AML-193 (cell line): ENCODE measurements at places on chromosomes 16 and 17.

DNA sequence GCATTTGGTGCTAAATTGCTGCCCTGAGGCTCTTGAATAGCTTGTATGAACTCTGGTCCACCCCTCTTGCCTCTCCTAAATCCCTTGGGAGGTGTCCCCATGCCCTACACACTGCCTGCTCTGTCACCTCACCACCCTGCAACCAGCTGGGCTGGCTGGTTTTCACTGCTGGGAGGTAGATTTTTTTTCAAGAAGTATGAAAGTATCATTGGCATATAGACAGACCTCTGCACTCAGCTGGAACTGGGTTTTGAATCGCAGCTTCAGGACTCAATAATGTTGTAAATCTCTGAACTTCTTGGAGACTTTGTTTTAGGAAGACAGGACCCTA lies 184.9 kb downstream of the MSI2 start:
- no peak for DNase-seq

DNA sequence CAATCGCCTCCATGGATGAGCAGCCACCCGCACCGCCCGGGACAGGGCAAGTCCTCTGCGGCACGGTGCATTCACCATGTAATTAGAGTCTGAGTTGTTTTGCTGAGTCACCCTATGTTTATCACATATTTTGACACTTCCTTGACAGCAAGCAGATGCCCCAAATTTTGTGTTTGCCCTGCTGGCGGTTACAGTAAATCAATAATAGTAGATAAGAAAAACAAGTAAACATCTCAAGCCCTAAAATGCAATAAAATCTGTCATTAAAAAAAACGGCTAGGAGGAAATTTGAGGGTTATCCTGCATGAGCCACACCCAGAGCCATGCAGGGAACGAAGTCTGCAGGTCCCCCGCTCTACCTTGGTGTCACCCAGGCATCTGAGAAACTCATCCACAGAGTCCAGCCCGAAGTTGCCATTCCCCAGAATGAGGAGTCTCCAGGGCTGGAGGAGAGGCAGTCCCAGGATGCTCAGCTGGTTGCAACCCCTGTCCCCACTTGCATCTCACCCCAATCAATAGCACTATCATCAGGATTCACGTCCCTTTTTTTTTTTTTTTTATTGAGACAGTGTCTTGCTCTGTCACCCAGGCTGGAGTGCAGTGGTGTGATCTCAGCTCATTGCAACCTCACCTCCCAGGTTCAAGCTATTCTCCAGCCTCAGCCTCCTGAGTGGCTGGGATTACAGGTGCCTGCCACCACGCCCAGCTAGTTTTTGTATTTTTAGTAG lies 16.5 kb upstream of the ST6GALNAC1 start:
- DNase-seq, result no peak

GRCh38 chr17:13601776-13602551 lies at the start of gene HS3ST3A1:
Gene HS3ST3A1, minus strand, starts transcription at chr17:13601929. Its CDS starts 800 bp downstream, at chr17:13601129.
- DNase-seq, result no peak

DNA sequence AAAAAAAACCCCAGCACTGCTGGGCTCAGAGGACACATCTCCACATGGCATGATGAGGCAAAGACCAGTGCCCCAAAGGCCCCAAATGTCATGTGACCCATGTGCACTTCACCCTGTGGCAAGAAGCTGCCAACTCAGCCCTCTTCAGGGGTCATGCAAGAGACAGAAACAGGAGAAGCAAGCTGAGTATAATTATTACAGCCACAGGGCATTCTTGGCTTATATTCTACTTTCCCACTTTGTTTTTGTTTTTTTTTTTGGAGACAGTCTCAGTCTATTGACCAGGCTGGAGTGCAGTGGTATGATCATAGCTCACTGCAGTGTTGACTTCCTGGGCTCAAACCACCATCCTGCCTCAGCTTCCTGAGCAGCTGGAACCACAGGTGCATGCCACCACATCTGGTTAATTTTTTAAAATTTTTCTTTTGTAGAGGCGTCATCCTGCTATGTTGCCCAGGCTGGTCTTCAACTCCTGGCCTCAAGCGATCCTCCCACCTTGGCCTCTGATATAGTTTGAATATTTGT lies 32.7 kb upstream of the LITAF start:
- DNase-seq, result peak; percentile 34

- DNase-seq, result no peak
Measured at GRCh38 chr17:15424521-15424920, 42.9 kb downstream of the CDRT4 start.

- DNase-seq, result no peak
Measured at GRCh38 chr16:9898124-9898523, 284.1 kb downstream of the GRIN2A start.

DNA sequence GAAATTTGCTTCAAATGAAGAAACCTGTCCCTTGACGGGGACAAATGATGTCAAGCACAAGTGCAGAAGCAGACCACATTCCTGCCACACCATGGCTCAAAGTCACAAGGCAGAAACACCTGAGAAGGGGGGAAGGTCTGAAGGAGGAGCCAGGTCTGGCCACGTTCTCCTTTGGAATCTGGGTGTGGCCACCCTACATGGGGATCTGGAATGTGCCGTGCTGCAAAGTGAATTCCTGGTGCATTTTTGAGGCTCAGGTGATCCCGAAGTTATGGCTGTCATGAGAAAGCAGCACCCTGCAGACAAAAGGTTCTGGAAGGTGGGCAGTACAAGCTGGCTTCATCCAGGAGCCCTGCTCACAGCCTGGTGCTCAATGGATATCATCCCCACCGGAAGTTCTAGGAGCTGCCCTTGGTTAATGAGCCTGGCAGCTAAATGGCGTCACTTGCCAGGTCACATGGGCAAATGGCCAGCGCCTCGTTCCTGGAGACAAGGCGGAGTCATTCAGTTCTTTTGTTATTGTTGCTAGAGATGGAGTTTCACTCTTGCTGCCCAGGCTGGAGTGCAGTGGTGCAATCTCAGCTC lies 20.1 kb upstream of the ADCY9 start:
- DNase-seq, result no peak

DNA sequence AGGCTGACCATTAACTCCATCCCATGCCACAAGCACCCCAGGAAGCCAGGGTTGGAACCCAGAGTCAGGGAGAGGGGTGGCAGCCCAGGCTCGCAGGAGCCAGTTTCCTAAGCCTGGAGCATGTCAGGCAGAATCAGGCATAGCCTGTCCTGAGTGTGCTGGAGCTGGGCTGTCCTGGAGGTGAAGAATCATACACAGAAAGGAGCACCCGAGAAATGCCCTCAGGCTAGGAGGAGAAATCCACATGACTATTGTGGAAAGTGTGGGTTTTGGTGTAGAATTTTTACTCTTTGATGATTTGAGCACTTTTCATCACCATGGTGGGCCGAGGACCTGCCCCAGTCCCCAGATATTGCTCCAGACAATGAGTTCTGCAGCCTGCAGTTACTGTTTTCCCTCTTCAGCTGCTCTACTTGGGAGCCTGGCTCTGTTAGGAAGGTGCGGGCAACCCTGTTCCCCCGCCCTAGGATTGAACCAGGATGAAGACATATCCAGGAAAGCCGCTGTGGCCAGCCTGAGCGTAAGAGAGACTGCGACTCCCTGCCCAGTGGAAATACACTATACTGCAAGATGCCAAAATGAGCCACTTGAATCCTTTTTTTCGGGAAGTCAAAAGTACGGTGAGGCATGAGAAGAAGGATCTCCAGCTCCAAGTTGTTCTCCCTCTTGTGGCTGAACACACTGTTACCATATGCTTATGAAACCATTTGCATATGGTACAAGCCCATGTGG lies 29.0 kb upstream of the HEATR6 start:
- no peak for DNase-seq

- DNase-seq, result no peak
Measured at GRCh38 chr17:38602956-38603785, 2.6 kb downstream of the SRCIN1 start.

DNA sequence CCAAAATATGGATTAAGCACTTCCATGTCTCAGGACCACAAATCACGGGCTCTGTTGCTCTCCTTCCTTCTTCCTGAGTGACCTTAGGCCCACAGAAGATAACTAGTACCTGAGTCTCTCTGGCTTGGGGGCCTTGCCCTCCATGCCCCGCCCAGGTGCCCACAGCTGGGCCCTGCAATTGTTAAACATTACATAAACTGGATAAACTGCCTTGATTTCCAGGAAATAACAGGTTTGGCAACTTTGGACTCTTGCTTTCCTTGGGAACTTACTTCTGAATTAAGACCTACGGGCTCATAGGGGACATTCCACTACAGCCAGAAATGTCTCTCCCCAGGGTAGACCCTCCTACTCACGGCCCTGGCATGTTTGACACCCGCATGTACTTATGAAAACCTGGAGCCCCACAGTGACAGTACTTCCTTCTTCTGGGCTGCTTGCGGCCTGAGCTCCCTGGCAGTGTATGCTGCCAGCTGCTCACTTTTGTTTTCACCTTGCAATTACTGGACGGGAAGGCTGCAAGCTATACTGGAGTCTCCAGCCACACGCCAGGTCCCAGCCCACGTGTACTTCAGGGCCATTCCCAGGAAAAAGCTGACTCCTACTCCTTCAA lies 2.3 kb upstream of the UBALD2 start:
- DNase-seq, result peak; percentile 87

GRCh38 chr16:86901483-86901882 lies 323.1 kb downstream of the FOXL1 start:
- no peak for DNase-seq

GRCh38 chr17:39648616-39649366 lies 11.8 kb downstream of the STARD3 start:
- DNase-seq, result peak; percentile 23

DNA sequence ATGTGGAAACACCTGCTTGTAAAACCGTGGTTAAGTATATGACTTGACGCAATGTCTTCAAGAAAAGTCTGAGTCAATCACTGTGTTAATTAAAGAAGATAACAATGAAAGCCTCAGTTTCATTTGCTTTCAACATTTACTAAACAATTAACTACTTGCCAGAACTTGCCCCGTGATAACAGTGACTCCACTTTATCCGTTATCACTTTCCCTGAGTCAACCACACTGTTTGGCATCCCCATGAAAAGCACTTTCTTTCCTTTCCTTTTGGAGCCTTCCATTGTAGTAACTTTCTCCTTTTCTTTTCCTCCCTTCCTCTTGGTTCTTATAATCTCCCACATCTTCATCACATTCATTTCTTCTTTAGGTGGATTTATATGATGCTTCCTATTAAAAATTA lies 435.1 kb upstream of the GOT2 start:
- DNase-seq, result no peak

GRCh38 chr17:69810326-69810965 lies 264.6 kb upstream of the KCNJ16 start:
- DNase-seq, result no peak

- DNase-seq, result no peak
Measured at GRCh38 chr17:19363460-19364035, 1.0 kb upstream of the B9D1 start.

GRCh38 chr17:82390860-82391435 lies 19.4 kb downstream of the UTS2R start:
- DNase-seq, result no peak

DNA sequence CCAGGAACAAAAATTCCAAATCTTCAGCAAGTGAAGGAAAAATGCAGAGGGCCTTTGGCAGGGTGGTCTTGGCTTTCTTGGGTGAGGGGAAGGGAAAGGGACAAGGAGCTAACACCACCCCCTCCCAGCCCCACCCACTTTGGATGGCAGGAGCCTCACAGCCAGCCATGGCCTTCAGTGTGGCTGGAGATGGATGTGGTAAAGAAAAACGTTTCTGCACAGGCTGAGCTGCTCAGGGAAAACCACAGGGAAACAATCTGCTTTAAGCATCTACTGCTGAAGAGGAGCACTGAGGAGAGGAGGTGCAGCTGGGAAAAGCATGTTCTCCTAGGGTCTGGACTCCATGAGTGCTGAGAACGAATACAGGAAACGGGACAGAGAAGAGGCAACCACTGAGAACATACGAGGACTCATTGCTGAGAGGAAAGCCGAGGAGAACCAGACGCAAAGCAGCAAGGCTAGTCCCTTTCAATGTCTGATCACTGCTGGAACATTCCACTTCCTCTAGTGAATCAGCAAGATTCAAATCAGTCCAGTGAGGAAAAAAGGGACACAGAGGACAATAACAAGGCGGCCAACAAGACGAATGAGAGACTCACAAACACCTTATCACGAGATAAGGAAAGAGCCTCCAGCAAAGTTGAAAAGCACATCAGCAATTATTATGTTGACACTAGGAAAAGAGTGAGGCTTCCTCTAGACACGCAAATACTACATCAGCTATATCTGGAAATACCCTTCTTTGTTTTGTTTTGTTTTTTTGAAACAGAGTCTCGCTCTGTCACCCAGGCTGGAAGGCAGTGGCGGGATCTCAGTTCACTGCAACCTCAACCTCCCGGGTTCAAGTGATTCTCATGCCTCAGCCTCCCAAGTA lies 41.7 kb downstream of the ZZEF1 start:
- DNase-seq, result no peak

DNA sequence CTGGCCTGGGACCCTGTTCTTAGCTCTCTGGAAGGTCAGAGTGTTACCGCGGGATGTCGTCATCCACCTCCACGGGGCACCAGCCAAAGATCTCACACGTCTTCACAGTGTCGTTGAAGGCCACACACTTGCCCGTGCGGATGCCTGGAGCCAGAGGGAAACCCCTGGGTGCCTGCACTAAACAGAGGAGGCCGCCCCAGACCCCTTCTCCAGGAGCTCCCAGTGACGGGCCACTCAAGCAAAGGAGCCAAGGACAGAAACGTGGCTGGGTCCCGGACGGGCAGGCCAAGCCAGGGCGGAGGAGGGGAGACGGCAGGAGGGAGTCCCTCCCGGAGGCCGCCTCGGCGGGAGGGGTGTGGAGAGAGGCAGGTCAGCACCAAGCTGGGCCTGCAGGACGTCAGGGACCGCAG lies 11.0 kb upstream of the CAMKK1 start:
- no peak for DNase-seq
